ENCODE measurements at places on chromosomes 13 and 19.

- no peak for DNase-seq
Observed at GRCh38 chr13:93243375-93244063, 16.9 kb downstream of the GPC6 start.

- DNase-seq: no peak
Observed at GRCh38 chr19:1882786-1883692, 2.3 kb downstream of the ABHD17A start.

DNA sequence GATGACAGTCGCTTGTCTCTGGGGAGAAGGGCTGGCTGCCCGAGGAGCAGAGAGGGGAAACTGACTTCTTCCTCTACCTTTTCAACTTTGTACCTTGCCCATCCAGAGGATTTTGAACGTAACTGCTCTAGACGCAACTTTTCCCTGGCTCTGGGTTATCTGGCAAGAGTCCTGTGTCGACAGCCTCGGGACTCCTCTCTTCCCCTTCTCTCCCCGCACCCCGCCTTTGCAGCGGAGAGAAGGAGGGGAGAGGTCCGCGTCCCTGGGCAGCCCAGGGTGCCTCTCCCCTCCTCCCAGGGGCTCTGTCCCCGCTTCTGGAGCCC, 574 bp downstream of the SH3GL1 start:
- no peak for DNase-seq

GRCh38 chr19:44845612-44846454, at the start of gene NECTIN2:
NECTIN2 (plus strand) TSS chr19:44846297; CDS start chr19:44846526, 229 bp downstream.
- DNase-seq: peak; percentile 98

- DNase-seq: peak; percentile 23
Observed at GRCh38 chr13:51806566-51806965, 2.6 kb upstream of the DHRS12 start.

- DNase-seq: no peak
Observed at GRCh38 chr13:43475140-43475539, 311.6 kb downstream of the ENOX1 start.

DNA sequence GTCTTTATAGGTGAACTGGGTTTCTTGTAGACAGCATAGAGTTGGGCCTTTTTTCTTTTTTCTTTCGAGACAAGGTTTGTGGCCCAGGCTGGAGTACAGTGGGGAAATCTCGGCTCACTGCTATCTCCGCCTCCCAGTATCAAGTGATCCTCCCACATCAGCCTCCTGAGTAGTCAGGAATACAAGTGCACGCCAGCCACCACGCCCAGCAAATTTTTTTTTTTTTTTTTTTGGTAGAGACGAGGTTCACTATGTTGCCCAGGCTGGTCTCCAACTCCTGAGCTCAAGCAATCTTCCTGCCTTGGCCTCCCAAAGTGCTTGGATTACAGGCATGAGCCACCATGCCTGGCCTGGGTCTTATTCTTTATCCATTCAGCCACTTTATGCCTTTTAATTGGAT, 5.1 kb upstream of the CALM3 start:
- no peak for DNase-seq

- DNase-seq: peak; percentile 93
Observed at GRCh38 chr13:98206946-98207345, 29.9 kb upstream of the RNF113B start.

- peak; percentile 99 for DNase-seq
Observed at GRCh38 chr13:51643105-51643881, 59.0 kb downstream of the WDFY2 start.

GRCh38 chr19:36183245-36183628, 31.0 kb upstream of the COX7A1 start:
- no peak for DNase-seq

GRCh38 chr13:26497968-26498511, 59.4 kb upstream of the WASF3 start:
- peak; percentile 98 for DNase-seq

DNA sequence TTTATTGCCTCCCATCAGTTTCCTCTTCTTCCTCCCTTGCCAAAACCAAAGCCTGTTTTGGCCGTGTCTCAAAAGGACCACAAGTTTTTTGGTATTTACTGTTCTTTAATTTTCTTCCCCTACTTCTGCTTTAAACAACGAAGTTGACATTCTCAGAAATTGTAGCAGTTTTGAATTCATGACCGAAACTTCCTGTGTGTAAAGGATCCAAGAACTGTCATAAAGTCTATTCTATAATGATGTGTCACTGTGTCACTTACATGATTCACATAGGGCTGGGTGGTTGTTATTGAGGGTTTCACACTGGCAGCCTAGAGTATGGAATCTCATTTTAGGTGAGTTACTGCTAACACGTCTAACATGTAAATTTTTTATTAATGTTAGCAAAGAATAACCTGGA, 741.0 kb upstream of the KLHL1 start:
- no peak for DNase-seq

- peak; percentile 35 for DNase-seq
Observed at GRCh38 chr19:51514866-51515481, 13.4 kb upstream of the SIGLEC12 start.

DNA sequence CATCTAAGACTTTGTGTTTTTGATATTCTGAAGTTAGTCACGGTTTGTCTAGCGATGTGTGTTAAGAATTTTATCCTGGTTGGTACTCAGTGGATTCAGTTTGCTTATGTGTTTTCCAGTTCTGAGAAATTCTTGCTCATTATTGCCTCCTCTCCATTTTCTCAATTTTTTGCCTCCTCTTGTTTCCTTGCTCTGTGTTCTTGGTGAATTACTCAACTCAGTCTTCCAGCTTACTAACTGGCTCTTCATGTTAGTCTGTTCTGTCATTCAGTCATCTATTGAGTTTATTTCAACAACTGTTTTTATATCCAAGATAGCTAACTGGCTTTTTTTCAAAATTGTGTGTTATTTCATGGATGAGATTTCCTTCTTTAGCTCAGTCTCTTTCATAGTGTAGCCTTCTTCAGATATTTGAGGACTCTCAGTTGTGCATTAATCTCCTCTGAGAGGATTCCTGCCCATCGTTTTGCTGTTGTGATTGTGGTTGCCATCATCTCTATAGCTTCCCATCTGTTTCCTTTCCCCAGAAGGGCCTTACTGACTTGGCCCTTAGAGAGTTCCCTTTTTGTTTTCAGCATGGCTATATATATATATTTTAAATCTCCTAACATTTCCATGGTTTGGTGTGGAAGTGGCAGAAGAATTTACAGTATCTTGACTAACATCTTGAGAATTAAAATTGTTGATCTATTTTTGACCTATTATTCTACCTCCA, 6.2 kb downstream of the SETDB2 start:
- DNase-seq: no peak

GRCh38 chr19:32773126-32773525, 53.6 kb downstream of the TDRD12 start:
- no peak for DNase-seq

- no peak for DNase-seq
Observed at GRCh38 chr13:25440061-25440460, 68.3 kb downstream of the ATP8A2 start.

DNA sequence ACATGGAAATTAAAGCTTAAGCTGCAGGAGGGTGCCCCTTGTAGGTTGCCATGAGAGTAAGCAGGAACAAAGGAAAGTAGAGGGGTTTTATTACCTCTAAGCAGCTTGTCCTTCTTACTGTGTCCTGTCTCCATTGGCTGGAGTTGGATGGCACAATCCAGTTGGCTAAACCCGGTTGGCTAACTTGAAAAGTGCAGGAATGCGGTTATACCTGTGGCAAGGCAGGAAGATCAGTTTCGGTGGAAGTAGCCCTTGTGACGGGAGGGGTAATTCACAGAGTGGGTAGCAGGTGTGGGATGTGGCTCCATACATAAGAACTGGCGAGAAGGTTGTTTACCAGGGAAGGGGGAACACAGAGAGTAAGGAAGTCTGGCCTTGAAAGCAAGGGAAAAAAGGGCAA, 3.2 kb downstream of the ZNF726 start:
- no peak for DNase-seq

DNA sequence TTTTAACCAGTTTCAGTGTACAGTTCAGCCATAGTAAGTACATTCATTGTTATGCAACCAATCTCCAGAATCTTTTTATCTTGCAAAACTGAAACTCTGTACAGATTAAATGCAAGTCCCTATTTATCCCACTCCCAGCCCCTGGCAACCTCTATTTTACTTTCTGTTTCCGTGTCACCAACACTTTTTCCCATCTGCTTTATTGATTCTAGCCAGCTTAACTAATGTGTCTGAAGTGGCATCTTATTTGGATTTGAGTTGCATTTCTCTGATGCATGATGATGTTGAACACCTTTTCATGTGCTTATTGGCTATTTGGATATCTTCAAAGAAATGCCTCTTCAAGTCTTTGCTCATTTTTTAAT, 18.9 kb downstream of the SPATA13 start:
- DNase-seq: no peak

DNA sequence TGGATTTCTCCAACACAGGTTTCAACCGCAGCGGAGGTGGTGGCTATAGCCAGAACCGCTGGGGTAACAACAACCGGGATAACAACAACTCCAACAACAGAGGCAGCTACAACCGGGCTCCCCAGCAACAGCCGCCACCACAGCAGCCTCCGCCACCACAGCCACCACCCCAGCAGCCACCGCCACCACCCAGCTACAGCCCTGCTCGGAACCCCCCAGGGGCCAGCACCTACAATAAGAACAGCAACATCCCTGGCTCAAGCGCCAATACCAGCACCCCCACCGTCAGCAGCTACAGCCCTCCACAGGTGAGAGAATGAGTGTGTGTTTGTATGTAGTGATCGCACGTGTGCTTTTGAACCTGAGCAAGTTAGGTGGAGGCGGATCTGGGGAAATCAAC, 6.0 kb upstream of the CCDC97 start:
- DNase-seq: no peak

DNA sequence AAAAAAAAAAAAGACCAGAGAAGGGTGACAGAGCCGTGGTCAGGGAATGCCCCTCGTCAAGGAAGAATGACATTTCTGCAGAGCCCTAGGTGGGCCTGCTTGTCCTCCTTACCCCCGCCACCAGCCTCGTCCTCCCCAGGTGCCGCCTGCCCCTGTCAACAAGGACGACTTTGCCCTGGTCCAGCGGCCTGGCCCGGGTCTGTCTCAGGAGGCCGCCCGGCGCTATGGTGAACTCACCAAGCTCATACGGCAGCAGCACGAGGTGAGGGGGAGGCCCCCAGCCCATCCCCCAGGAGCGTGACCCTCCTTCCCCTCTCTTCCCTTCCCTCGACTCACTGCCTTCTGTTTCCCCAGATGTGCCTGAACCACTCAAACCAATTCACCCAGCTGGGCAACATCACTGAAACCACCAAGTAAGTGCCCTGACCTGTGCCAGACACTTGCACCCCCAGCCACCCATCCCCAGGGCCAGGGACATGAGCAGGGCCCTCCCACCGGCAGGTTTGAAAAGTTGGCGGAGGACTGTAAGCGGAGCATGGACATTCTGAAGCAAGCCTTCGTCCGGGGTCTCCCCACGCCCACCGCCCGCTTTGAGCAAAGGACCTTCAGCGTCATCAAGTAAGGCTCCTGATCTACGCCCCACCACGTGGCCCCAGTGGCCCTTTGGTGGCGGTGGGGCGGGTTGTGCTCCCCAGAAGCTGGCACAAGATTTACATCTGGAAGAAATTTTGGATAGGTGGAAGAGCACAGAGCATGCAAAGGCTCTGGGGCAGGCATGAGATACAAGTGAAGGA, 14.8 kb downstream of the PODNL1 start:
- no peak for DNase-seq

DNA sequence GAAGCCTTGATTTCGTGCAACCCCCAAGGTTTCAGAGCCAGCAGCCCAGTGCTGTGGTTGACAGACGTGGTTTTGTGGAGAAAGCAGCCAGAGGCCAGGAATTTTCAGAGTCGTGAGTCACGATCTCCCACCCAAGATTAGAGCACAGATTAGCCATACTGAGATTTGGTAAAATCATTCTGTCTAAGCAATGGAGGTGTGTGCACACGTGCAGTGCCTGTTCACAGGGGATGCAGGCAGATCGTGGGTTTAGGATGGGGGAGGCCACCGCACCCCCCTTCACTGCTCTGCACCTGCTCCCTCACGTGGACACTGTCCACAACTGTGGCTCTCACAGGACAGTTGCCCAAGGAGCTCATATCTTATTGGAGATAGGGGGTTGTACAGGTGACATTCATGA, 46.6 kb upstream of the GPR183 start:
- DNase-seq: peak; percentile 79

DNA sequence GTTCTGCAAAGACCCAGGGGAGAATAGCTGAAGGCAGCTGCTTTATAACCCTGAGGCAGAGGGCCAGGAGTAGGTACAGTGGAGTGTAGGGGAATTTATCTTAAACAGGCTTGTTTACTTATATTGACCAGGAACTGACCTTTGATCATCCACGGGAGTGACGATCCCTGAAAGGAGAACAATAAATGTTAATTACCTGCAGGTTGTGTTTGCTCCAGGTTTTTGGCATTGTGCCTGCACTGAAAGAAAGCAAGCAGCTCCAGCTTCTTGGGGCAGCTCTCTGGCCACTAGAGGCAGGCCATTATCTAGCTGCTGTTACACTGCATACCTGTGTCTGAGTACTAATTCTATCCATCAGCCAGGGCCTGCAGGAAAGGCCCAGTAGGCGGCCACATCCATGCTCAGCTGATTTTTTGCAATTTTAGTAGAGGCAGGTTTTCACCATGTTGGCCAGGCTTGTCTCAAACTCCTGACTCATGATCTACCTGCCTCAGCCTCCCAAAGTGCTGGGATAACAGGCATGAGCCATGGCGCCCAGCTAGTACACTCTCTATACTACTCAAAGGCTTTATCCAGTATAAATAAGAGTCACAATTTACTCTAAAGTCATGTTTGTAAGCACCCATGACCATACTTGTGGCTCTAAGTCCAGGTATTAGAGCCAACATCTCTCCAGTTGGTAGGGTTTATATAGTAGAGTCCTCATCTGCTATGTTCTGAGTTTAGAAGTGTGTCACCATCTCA, 8.5 kb upstream of the ZNF91 start:
- no peak for DNase-seq

DNA sequence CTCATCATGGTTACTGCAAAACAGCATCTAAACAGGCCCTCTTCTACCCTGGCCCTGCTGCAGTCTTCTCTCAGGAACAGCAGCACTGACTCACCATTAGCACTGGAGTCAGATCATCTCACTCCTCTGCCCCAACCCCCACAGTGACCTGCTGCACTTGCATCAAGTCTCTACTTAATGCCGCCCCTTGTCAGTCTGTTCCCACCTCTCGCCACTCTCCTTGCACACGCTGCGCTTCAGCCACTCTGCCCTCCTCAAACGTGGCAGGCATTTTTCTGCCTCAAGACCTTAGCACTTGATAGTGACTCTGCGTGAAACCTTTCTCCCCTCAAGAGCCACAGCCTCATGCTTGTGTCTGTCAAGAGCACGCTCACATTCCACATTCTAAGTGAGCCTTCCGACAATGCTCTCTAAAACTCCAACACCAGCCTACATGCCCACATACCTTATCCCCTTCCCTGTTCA, 22.1 kb downstream of the MIPEP start:
- peak; percentile 72 for DNase-seq

- DNase-seq: no peak
Observed at GRCh38 chr13:73040968-73041596, 17.7 kb upstream of the KLF5 start.
